ENCODE measurements at places on chromosomes 2 and 18. TPM values are rescaled to one million over a fixed set of nuclear protein-coding genes. Genes with fewer than 3 reads are reported as not detected.

The RASGRP3 gene
- 487 TPM for total RNA-seq

The MEP1B gene
- total RNA-seq, result 0.15 TPM

The TRPM8 gene
- total RNA-seq, result not detected

The CROCC2 gene
- total RNA-seq, result not detected

The PRKAG3 gene
- total RNA-seq, result not detected

The GCKR gene
- total RNA-seq, result 0.59 TPM

The TMEM247 gene
- total RNA-seq, result not detected

The PXDN gene
- 521 TPM for total RNA-seq

The EMX1 gene
- 3.7 TPM for total RNA-seq

Data from endothelial cell (in vitro differentiated cells).